ENCODE measurements at places on chromosomes 1 and 21. TPM values are rescaled to one million over a fixed set of nuclear protein-coding genes. Genes with fewer than 3 reads are reported as not detected.

SNX7 gene
- 14.8 TPM for total RNA-seq

DNA sequence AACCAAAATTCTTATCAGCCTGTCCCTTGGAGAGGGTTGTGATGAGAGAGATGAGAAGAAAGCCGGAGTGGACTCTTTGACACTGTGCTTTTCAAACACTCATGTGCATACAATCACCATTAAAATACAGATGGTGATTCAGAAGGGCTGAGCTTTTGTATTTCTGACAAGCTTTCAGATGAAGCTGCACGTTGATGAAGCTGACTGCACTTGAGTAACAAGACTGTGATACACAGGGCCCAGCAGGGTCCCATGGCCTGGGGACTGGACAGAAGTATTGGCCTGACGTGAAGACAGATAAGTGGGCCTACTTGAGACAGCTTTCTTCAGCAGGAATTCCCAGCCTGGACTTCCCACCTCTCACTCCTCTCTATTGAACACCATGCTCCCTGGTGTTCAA lies 258.2 kb downstream of the CHRM3 start:
- DNase-seq, result no peak

AMY1C gene
- total RNA-seq, result not detected

DNA sequence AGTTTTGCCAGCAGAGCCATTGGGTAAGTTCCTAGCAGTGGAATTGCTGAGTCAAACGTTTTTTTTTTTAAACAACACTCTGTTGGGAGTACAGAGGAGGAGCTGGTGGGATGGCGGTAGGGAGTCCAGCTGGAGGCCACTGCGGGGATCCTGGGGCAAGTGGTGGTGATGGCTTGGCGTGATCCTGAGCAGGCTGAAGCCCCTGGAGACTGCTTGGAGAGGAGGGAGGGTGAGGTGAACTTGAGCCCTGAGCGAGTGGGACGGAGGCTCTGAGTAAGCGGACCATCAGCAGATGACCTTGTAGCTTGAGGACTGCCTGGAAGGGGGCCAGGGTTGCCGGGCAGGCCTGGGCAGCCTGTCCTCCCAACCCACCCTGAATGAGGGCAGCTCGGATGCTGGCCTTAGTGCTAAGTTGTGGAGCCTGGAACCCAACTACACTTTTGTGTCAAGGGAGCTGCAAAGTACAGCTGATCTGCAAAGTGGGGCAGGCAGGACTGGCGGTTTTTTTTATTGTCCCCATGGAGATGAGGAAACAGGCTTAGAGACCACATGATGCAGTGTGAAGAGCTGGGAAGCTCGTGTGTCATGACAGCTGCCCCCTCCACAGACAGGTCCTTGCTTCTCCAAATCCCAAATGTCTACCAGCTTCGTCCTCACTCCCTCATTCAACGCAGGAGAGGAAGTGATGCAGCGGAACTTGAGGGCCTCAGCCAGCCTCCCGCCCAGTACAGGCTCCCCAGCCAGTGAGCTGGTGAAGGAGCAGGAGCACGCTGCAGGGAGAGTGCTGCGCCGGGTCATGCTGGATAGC lies 20.2 kb downstream of the MRPL37 start:
- DNase-seq, result peak; percentile 69

DYNLT5 gene
- total RNA-seq, result 1.9 TPM

STUM gene
- 0.55 TPM for total RNA-seq
